Fibroblast of skin of left biceps (primary cell): ENCODE measurements at places on chromosomes 12 and 14.

DNA sequence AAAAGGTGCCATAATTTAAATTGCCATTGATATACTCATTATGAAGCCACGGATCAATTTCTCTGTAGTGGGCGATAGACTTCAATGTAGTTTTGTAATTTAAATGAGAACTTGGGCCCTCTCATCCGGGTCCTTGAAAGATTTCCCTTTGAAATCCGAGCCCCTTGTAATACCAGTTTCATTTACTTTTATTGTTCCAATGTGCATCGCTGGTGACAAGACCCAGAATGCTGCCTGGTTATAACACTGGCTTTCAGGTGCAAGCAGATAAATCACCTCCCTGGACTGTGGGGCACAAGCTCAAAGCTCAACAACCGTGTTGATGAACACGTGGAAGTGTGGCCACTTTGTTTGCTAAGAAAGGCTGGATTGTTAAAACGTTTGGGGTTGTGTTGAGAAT is 68.9 kb upstream of the FZD10 start:
- no peak for DNase-seq

DNA sequence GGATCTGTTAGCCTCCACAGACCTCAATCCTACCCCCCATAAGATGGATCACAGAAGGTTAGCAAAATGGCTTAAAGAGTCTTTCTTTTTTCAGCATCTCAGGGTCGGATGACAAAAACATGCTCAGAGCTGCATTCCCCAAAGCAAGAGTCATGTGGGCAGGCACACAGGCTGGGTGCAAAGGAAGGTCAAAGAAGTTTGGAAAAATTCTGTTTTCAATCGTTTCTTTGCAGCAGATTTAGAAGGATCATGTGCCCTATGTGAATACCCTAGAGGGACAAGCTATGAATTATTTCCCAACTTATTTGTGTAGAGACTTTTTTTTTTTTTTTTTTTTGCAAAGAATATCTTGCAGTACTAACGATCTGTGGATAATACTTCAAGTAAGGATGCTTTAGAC is 845.4 kb downstream of the VRK1 start:
- DNase-seq: no peak

DNA sequence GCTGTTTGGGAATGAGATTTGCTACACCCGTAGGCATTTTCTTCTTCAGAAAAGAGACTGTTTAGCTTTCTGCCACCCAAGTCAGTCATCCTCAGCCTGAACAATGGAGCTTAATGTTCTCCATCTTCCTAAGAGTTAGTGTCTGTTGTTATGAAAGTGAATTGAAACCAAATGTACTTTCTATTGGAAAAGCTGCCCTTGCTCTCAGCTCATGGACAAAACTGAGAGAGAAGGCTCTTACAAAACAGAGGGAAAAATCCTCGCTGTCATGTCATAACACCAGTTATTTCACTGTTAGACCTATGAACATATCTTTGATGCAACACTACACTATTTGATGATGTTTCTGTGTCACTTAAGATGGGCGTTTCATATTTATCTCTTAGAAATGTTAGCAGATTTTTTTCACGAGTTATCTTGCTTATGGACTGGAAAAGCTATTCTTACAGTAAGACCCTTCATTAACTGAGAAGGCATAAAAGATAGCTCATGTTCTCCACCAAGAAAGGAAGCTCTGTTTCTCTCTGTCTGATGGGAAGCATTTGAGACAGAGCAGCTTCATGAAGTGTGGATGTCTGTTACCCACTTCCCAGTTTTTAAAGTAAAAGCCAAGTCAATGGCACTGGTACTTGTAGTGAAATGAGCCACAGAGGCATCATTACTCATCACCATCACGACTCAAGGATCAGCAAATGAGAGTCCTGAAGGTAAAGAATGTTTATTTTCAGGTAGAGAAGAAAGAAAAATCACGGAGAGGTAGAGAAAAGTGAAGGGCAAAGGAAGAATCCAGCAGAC is 483.9 kb downstream of the ZFP36L1 start:
- DNase-seq: no peak

GRCh38 chr12:106317406-106318082 is 15.0 kb downstream of the TCP11L2 start:
- no peak for DNase-seq

DNA sequence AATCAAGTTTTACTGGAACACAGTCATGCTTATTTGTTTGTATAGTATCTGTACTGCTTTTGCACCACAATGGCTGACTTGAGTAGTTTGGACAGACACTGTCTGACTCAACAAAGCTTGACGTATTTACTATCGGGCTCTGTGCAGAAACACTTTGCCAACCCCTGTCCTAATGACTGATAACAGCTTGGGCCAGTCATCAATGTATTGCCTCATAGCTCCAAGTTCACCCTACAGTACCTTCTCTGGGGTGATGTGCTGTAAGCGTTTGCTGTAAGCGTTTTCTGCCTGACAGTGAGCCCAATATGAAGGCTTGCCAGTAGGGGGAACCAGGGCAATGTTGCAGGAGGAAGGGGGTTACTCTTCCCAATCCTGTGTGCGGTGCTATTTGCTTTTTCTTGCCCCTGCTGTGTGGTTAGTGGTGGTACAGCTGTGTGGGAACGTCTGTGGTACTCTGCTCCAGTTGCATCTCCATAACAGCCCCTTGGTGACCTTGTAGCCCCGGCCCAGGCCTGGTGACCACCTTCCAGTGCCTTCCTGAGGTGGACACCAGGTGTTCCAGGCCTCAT is 5.4 kb upstream of the CCDC177 start:
- peak; percentile 67 for DNase-seq

DNA sequence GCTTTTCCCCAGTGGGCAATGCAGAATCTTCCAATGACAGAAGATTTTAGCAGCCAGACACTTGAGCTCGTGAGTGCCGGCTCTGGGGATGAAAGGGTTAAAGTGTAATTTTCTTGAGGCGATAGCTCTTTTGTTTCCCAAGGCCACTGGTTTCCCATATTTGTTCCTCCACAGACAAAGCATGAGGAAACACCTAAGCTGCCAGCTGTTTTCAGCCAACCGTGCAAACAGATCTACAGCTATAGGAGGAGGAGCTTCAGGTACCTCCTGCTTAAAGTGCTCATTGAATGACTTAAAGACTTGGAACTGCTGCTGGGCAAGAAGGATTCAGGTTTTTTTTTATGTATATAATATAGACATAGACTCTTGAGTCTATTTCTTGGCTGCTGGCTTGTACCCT is 1311.5 kb downstream of the TMEM121 start:
- DNase-seq: no peak

DNA sequence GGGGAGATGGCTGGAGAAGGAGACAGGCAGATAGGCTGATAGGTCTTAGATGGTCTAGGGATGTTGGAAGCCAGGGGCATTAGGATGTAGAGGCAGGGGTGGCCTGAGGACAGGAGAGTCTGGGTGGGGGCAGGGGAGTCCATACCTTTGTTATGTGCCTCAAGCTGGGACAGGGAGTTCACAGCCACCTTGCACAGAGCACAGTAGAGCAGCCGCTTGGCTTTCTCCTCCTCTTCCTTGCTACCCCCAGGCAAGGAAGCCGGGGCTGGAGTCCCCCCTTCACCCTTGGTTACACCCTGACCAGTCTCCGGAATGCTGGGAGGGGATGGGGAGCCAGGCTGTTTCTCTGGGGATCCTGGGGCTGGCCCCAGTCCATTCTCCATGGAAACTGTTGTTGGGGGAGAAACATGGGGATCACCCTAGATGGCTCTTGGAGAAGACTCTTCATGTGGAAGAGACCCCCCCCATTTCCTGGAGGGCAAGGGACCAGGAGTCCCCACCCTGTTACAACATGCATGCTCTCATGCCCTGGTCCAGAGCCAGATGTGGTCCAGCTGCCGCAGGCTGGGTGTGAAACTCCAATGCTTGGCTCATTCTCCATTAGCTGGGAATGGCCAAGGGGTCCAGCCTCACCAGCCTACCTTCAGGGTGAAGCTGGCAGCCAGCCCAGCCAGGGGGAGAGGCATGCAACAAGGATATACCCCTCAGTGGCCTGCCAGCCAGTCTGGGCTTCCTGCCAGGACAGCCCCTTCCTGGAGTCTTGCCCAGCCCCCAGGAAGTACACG is 7.2 kb upstream of the GPR84 start:
- DNase-seq: no peak

- DNase-seq: no peak
These were observed 268.6 kb downstream of the SLC6A15 start for GRCh38 chr12:84643993-84644392.

DNA sequence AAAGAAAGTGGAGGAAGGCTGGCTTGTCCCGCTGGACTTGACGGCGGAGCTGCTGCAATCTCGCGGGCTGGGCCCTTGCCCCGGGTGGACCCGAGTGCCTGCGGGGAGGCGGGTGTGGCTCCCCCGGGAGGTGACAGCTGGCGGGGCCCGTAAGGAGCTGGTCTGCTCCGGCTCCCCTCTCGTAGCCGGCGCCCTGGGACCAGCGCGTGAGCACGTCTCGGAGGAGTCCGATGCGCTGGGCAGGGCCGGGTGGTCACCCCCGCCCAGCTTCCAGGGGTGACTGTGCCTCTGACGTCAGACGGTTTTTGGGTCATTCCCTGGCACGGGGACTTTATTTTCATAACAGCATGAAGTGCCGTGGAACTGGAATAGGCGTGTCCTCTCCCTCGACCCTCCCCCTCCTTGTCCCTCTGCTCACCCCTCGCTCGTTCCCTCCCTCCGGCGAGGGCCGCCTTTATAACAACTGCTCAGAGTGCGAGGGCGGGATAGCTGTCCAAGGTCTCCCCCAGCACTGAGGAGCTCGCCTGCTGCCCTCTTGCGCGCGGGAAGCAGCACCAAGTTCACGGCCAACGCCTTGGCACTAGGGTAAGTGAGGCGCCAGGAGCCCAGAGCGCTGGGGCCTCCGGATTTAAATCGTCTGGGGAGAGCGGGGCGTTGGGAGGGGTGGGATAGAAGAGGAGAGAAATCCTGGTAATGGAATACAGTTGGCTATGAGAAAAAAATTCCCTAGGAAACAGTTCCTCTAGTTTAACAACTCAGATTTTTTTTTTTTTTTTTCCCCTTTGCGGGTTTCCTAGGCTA is at the start of gene GPRC5A:
Gene GPRC5A, plus strand, starts transcription at position 483 of the 801 bp plus-strand sequence. CDS start 16,688 bp downstream, outside the sequence.
- no peak for DNase-seq

DNA sequence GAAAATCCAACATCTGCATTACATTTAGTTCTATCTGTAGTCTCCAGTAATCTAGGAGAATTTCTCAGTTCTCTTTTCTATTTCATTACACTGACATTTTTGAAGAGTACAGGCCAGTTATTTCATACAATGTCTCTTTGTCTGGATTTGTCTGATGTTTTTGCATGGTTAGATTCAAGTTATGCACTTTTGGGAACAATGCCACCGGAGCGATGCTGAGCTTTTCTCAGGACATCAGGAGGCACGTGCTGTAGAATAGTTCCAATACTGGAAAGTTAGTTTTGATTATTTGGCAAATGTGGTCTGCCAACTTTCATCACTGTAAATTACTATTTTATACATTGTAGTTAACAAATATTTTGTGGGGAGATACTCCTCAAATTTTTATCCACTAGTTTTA is 43.1 kb downstream of the ALDH1L2 start:
- DNase-seq: no peak

DNA sequence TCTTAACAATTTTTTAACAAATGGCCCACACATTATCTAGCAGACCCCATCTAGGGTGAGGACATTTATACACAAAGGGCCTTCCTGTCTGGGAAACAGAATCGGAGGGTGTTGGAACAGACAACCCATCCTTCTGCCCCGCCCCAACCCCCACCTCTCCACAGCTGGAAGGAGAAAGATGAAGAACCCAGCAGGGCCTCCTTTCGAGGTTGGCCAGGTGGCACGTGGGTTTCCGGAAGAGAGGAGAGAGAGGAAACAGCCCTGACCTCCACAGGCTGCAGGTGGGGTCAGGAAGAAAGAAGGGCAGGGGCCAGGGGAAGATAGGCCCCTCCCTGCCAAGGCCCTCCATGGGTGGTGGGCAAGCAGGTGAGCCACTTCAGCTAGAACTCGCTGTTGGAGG is 57.2 kb downstream of the LRRC74A start:
- no peak for DNase-seq

DNA sequence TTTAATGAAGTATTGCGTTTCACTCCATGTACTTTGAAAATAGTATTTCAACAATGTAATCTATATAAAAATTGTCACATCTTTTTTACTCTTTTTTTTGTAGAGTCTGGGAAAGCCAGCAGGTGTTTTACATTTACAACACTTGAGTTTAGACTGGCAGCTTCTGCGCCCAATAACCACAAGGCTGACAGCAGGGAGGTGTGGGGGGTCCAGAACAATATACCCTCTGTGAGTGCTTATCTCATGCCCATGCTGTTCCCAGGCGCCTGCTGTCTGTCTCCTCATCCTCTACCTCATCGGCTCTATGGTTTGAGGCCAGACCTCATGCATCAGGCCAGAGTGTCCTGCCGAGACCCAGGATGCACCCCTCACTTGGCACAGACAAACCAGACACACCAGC is 24.9 kb downstream of the FBRSL1 start:
- no peak for DNase-seq

- no peak for DNase-seq
These were observed 128.4 kb downstream of the FOXA1 start for GRCh38 chr14:37466623-37467088.

GRCh38 chr12:66296176-66296683 is 6.1 kb upstream of the HELB start:
- no peak for DNase-seq

DNA sequence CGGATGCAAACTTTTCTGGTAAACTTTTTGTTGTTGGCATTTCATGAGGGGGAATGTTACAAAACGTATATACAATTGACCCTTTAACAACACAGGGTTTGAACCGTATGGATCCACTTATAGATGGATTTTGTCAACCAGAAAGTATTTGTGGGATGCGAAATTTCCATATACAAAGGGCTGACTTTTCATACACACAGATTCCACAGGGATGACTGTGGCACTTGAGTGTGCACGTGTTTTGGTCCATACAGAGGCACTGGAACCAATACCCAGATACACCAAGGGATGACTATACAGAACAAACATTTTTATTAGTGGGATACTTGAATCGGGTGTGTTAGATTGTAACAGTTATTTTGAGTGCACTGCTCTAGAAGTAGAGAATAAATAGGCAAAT is 29.8 kb upstream of the CCT2 start:
- peak; percentile 97 for DNase-seq

DNA sequence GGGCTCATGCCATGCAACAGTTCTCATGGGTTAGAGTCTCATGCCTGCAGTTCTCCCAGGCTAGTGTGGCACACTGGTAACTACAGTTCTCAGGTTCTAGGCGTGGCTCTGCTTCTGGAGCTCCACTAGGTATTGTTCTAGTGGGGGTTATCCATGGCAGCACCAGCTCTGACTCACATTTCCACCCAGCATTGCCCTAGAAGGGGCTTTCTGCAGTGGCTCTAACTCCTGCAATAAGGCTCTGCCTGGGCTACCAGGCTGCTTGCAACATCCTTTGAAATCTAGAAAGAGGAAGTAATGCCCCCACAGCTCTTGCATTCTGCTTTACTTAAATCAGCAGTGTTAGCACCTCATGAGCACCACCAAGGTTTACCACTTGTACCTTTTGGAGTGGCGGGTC is 220.3 kb upstream of the ARID2 start:
- DNase-seq: no peak

- no peak for DNase-seq
These were observed 501 bp upstream of the HSP90B1 start for GRCh38 chr12:103929784-103930033.

- no peak for DNase-seq
These were observed 3.6 kb downstream of the COQ6 start for GRCh38 chr14:73953731-73954130.

GRCh38 chr12:128994856-128995255 is 141.6 kb downstream of the GLT1D1 start:
- no peak for DNase-seq
